ENCODE measurements at places on chromosomes 4 and X.
A peak's percentile ranks its signal among the peaks of the same experiment; 100 is the strongest.

DNA sequence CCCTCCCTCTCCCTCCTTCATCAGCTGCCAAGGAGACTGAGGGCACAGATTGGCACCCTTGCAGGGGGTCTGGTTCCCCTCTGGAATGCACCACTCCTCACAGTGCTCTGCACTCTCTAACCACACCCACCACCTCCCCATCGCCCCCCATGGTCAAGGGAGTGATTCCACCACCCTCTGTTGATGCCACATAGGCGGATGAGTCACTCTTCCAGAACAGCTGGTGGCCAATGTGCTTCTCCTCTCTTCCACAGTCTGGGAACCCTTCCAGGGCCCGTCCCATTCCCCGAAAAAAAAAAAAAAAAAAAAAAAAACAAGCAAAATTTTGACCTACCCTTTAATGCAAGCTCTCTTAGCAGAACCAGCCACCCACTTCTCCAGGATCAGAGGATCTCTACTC is 341.3 kb upstream of the KLF3 start:
- DNase-seq = no peak

GRCh38 chr4:185165605-185166063 is 22.6 kb downstream of the SLC25A4 start:
- DNase-seq = no peak

DNA sequence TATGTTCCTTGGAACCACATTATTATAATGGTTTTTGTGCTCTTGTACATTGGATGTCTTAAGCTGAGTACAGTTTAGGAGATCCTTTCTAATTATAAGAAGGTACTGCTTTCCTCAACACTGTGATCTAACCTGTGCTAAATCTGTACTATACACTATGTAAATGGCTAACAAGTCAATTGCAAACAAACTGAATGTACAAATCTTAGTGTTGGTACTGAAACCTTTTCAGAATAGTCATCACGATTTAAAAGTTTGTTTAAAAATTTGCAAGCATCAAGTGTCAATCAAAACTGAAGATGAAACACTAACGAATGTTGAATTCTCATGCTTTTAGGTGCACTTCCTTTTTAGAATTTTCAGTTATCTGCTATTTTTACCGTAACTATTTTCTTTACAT is 2090.4 kb upstream of the TENM3 start:
- no peak for DNase-seq

DNA sequence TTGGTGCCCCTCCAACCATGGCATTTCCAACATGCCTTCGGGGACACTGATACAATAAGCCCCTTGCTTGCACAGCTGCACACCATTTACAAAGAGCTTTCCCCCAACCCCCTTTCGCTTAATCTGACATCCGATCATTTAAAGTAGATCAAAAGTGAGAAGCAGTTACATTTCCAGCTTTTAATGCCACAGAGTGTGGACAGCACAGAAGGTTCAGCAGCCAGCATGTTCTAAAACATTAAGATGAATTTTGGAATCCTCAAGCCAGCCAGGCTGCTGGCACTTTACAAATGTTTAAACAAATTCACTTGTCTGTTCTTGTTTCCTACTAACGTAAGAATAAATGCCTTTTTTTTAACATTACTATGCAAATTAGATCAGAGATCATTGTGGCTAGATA is 284.4 kb upstream of the LDB2 start:
- no peak for DNase-seq

GRCh38 chr4:184355111-184355604 is 119.2 kb downstream of the IRF2 start:
- DNase-seq = peak; percentile 78

DNA sequence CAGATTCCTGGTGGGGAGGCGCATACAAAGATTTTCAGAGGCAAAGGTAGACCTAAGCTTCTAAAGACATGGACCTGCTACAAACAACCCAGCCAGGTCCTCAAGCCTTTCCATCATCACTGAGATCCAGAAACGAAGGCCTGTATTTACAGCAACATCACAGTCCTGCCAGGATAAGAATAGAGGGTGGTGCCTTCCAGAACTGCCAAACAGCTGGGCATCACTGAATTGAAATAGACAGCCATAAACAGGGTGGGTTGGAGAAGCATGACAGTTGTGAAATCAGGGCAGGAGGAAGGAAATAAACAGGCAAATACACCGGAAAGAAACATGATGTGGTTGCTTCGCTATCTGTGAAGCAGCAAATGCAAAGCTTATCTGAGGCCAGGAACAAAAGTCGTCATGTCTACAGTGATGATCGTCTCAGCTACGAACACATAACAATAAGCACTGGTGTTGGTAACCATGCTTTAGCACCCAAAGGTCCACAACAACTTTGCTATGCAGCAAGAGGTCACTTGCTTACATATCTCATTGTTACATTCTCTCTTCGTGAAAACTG is 6.7 kb upstream of the TMEM154 start:
- no peak for DNase-seq

GRCh38 chrX:23820235-23820782 is 37.3 kb downstream of the SAT1 start:
- DNase-seq = no peak

- no peak for DNase-seq
Measured at GRCh38 chr4:154566639-154567204, 3.9 kb downstream of the FGB start.

DNA sequence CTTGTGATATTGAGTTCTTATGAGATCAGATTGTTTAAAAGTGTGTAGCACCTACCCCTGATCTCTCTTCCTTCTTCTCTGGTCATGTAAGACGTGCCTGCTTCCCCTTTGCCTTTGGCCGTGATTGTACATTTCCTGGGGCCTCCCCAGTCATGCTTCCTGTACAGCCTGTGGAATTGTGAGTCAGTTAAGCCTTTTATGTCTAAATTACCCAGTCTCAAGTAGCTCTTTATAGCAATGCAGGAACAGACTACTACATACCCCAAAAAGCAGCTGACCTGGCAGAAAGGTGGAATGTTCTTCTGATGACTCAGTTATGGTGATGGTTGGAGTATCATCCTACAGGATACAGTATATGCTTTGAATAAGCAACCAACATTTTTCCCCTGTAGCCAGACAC is 11.4 kb upstream of the MCUB start:
- no peak for DNase-seq

DNA sequence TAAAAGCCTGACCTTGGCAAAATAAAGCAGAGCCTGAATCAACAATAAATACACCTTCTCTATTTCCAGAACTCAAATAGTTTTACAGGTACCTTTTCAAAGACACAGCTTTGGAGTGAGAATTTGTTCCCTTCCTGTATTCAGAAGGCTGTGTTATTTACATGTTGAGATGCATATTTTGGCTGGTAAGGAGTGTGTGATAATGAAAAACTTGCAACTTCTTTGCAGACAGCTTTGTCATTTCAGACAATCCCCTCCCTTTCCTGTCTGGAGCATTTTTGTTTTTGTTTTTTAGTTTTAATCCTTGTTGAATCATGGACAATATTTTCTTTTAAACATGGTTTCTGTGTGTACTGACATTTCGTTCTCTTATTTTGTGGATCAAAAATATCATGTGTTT is 493.8 kb downstream of the FAT4 start:
- DNase-seq = no peak

DNA sequence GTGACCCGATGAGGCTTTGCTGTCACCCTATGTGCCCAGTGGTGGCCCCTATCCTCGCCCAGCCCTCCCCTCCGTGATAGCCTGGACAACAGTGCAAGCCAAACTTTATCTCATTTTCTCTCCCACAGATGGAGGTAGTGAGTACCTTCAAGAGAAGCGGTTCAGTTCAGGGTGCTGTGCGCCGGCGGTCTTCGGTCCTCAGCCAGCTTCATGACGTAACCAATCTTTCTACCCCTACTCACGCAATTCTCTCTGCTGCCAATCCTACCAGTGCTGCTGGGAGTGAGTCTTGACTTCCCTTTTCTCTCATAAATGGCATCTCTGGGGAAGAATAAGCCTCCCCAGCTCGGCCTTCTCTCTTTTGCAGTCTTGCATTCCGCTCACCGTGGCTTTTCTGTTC is 29.5 kb downstream of the CCNQ start:
- DNase-seq = no peak

- no peak for DNase-seq
Measured at GRCh38 chrX:48156014-48156413, 25.6 kb downstream of the SPACA5B start.

DNA sequence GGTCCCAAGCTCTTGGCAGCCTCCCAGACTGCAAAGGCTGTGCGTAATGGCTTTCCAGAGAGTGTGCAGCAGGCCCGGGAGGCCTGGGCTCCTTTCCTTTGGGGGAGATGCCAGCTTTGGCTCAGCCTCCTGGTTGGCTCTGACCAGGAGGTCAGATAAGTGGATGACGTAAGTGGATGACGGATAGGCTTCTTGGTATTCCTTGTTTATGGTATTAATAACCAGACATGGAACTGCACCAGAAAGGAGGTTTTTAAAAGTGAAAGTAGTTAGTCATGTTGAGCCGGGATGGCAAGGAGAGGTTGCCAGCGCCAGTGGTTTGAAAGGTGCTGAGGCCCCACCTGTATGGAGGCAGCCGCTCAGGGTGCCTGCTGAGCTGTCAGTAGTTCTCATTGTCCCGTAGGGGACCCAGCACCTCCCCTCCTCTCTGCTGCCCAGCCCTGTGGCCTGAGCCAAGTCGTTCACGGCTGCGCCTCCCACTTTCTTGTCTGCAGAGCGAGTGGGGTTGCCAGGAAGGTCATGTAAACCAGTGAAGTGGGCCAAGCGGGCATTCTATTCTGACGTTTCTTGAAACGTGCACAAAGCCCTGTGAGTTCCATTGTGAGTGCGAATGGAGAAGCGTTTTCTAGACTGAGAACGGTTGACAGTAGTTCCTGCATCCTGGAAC is 28.7 kb upstream of the STOX2 start:
- DNase-seq = peak; percentile 40

DNA sequence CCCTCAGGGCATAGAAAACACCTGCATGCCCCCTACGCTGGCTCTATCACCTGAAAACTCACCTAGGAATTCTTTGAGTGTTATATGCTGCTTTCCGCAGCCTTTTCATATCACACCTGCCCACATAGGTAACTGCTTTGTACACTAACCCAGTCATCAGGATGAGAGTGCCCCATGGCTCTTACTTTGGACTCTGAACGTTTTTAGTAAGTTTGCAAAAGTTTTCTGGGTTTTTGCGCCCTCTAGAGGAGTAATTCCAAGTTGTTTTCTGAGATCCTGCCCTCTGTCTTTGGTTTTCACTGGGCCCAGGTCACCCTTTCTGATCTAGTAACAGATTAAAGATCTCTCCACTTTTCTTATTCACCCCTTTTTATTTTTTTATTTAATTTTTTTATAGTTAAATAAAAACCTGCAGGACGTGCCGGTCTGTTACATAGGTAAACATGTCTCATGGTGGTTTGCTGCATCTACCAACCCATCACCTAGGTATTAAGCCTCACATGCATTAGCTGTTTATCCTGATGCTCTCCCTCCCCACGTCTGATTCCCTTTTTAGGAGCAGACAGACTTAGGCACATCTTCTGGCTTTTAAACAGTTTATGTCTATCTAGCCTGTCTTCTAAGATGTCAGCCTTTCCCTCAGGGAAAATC is 139.2 kb downstream of the NWD2 start:
- DNase-seq = peak; percentile 61

GRCh38 chr4:137541181-137541580 is 8.9 kb upstream of the PCDH18 start:
- DNase-seq = no peak

- DNase-seq = no peak
Measured at GRCh38 chr4:110781944-110782343, 159.1 kb upstream of the PITX2 start.

Data from left kidney (tissue), 8 donors.